Stimulated activated CD4-positive, alpha-beta T cell treated with anti-CD3 and anti-CD28 coated beads, Interleukin-4, amount 100 ng/mL, for 4 hours (primary cell): ENCODE measurements at places on chromosomes 13 and 19.

DNA sequence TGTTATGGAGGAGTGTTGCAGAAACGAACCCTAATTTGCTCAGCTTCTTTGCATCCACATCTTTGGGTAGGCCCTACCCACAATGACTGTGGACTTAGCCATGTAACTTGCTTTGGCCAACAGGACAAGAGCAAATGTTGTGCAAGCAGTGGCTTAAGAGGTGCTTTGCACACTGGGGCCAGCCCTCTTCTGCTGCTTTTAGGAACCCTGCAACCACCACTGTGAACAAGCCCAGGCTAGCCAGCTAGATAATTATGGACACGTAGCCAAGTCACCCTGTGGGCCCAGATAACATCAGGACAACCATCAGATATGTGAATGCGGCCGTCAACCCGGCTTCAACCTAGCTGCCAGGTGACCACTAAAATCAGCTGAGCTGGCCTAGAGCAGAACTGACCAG, 17.1 kb downstream of the C19orf47 start:
- no peak for DNase-seq

DNA sequence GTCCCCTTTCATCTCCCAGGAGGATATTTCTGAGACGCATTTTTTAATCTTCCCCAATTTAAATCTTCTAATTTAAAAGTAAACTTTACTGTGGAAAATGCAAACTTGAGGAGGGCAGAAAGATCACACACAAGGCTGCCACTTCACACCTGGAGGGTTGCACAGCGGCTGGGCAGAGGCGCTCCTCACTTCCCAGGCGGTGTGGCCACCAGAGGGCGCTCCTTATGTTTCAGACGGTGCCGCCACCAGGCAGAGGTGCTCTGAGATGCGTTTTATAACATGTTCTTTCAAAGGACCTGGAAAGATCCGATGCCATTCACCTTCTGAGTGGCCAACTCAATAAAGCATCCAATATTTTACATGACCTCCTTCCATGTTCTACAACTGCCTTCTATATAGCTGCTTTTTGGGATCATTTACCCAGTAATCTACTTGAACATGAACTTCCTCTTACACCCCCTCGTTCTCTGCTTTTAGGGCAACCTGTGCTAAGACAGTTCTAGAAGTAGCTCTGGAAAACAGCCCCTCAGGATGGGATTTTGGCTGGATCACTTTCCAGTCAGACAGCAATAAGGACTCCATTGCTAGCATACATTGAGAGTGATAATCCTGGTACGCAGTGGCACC, 14.8 kb upstream of the MTUS2 start:
- peak; percentile 10 for DNase-seq

DNA sequence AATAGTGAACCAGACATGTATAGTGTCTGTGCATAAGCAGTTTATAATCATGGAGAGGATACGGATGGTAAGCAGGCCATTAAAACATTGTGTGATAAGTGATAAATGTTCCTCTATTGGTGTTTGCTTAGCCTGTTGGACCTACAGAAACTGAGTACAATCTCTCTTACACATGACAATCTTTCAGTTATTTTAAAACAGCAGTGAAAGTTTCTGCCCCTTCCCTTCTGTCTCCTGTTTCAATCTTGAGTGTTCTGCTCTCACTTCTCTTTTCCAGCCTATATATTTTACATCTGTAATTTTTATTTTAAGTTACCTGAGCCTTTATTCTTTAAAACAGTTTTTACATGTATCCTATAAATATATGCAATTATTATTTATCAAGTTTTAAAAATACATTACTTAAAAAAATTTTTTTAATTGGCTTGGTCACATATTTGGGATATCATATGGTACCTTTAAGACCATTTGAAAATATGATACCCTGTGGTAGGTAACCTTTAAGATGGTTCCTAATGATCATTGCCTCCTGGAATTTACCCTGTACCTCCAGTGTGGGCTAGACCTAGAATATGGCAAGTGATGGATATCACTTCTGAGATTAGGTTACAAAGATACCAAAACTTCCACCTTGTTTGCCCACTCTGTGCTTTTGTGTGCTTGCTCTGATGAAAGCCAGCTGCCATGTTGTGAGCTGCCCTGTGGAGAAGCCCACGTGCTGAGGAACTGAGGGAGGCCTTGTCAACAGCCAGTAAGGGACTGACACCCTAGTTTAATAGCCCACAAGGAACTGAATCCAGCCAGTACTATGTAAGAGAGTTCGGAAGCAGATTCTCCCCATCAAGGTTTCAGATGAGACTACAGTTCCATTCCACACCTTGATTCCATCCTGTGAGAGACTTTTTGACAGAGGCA, 99.3 kb downstream of the DHRS12 start:
- no peak for DNase-seq

- no peak for DNase-seq
Measured at GRCh38 chr19:741506-742131, 9.3 kb upstream of the MISP start.

- DNase-seq, result no peak
Measured at GRCh38 chr13:36418022-36418805, 14.1 kb upstream of the CCNA1 start.

DNA sequence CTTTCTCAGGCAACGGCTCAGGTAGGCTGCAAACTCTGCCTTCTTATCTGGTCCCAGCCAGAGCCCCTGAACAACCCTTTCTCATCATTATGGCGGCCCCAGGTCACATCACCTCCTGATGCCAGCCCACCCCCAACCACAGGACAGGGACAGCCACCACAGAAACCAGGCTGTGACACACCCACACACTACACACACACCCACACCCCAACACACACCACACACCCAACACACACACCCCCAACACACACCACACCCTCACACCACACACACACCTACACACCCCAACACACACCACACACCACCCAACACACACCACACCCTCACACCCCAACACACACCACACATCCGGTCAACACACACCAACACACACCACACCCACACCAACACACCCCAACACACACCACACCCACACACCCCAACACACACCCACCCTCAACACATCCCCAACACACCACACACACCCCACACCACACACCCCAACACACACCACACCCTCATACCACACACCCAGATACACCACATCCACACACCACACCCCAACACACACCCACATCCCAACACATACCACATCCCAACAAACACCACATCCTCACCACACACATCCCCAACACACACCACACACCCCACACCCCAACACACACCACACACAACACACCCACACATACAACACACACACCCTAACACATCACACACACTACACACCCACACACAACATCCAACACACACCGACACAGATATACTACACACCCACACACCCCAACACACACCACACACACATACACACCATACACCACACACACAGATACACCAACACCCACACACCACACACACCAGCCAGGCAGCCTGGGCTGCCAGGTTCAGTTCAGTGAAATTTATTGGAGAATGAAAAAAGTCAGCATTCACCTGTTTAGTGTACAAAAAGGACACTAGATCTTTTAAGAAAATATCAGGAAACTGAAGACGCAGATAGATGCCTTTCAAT, 4.2 kb upstream of the ISYNA1 start:
- DNase-seq, result no peak

GRCh38 chr19:42271861-42272534, 2.9 kb downstream of the CIC start:
- no peak for DNase-seq
